OCI-LY7 (cell line): ENCODE measurements at places on chromosomes 7 and 10.

- no peak for DNase-seq
Measured at GRCh38 chr10:71512312-71512711, 115.6 kb downstream of the CDH23 start.

GRCh38 chr7:77516085-77516484 lies 21.0 kb upstream of the PTPN12 start:
- no peak for DNase-seq

GRCh38 chr7:100642534-100642907 lies 1.2 kb upstream of the TFR2 start:
- peak; percentile 85 for DNase-seq

DNA sequence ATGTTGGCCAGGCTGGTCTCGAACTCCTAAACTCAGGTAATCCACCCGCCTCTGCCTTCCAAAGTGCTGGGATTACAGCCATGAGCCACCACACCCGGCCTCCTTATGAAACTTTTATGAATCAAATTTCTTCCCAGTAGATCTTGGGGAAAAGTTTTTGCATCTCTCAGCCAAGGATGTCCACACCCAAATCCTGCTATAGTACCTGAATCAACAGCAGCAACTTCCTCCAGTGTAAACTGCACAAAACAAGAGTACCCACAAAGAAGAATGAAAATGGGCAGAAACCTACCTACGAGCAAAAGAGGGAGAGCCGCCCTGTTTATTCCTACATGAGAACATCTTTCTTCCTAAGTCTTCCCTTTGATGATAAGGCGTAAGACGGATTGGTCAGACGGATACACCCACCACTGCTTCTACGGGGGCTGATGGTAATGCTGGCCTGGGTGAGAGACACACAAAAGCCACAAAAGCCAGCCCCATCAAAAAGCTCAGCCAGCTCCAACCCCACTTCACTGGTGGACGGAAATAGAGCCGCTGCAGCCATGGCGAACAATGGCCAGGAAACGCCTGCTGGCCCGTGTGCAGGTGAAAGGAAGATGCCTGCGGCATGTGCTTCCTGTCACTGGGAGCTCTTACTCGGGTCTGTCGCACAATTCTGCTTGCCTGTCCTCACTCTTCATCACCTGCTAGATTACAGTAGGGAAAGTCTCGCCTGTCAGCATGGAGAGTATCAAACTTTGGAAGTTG lies 10.4 kb downstream of the JCAD start:
- DNase-seq = peak; percentile 11

DNA sequence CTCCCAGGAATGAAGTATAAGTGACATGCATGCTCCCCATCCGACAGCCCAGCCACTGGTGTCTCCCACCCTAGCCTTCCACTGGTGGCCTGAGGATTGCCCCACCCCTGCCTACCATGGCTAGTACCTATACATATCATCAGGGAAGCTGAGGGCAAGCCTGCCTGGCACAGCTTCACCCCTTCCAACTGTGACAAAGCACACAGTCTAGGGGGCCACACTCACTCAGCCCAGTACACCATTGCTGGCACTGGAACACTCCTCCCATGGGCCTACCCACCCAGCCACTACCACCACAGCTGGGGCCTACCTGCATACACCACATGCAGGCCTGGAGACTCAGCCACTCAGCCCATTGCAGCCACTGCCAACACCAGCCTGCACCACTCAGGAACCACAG lies 393.1 kb upstream of the STEAP1 start:
- no peak for DNase-seq

- DNase-seq = no peak
Measured at GRCh38 chr10:84261236-84261915, 16.5 kb downstream of the RGR start.

- peak; percentile 21 for DNase-seq
Measured at GRCh38 chr10:101495324-101495925, 92.6 kb downstream of the POLL start.

DNA sequence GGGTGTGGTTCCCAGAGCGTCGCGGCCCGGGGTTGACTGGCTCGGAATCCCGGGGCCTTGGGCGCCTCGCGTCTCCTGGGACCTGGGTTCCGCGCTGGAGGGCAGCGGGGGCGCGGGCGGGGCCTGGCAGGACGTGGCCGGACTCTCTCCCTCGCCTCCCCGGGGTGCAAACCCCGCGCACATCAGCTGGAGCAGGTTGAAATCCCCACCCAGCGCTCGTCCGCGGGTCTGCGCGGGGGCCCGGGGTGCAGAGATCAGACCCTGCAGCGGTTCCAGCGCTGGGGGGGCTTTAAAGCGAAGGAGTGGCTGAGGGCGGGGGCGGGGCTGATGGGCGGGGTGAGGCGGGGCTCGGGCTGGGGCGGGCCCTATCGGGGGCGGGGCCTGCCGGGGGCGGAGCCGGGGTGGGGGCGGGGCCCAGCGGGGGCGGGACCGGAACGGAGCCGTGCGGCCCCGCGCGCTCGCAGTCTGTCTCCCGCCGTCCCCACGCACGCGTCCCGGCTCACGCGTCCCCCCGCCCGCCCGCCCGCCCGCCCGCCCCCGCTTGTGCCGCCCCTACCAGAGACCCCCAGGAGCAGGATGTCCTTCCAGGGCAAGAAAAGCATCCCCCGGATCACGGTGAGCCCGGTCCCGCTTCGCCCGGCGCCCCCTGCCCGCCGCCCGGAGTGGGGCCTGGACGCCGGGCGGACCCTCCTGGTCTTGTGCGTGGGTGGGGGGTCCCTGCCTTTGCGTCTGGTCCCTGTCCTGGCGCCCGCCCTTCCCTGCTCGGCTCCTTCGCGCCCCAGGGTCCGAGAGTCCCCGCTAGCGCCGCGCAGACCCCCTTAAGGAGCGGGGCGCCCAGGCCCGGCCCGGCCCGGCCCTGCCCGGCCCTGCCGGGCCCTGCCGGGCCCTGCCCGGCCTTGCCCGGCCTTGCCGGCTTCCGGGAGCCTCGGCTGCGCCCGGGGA lies at the start of gene DPYSL4:
Gene DPYSL4, plus strand, starts transcription at position 461 of the 942 bp plus-strand sequence. Its CDS starts 116 bp downstream, at position 577.
- no peak for DNase-seq

DNA sequence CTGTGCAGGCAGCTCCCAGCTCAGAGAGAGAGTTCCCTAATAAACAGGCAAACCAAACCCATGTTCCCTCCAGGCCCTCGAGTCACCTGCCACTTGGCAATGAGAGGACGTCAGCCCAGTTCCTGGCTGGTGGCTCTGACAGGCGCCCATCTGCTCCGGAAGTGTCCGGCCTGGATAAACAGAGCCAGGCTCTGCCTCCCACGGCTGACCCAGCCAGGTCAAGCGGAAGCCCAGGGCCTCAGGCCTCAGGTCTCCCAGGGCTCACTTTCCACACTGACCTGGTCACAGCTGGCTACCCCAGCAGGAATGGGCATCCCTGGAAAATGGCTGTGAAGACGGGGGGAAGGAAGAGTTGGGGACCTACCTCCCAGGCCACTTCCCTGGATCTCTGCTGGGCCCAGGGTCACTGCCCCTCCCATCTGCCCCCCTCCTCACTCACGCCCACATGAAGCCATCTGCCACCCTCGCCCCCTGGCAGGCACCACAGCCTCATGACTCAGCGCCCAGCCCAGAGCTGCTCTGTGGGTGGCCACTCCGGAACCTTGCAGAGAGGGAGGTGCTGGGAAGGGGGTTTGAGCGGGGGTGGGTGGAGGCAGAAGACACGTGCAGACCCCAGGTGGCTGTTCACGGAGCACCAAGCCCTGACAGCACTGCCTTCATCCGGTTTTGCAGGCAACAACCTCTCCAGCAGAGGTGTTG lies 37.4 kb upstream of the DUSP5 start:
- DNase-seq = peak; percentile 92
